ENCODE measurements at places on chromosomes 3 and 15. TPM values are rescaled to one million over a fixed set of nuclear protein-coding genes. Genes with fewer than 3 reads are reported as not detected.

- DNase-seq, result no peak
These were observed 12.1 kb downstream of the EDC3 start for GRCh38 chr15:74683758-74684157.

GRCh38 chr3:127102587-127102986 lies 90.3 kb upstream of the PRR23E start:
- DNase-seq, result no peak

Gene HRH1
- 2.6 TPM for total RNA-seq

DNA sequence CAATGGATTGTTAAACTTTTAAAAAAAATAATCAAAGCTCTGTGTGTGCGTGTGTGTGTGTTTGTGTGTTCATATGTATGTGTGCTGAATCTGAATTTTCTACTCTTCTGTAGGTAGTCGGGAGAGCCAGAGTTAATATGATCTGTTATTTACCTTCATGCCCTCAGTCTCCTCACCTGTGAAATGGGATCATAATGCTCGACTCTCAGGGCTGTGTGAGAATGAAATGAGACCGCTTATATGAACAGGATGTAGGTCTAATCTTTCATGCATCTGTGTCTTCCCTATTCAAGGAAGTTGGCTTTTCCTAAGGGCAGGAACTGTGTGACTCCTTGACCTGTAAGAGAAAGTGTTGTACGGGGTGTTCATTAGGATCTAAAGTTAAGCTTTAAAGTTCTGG lies 182.2 kb downstream of the RPLP1 start:
- no peak for DNase-seq

Gene ARL13B
- total RNA-seq, result 15.0 TPM

- no peak for DNase-seq
These were observed 193.1 kb upstream of the LPP start for GRCh38 chr3:187960820-187961219.

- DNase-seq, result no peak
These were observed 27.9 kb upstream of the TGFBR2 start for GRCh38 chr3:30578479-30578878.

- DNase-seq, result no peak
These were observed 85.8 kb downstream of the ANP32A start for GRCh38 chr15:68734881-68735280.

DNA sequence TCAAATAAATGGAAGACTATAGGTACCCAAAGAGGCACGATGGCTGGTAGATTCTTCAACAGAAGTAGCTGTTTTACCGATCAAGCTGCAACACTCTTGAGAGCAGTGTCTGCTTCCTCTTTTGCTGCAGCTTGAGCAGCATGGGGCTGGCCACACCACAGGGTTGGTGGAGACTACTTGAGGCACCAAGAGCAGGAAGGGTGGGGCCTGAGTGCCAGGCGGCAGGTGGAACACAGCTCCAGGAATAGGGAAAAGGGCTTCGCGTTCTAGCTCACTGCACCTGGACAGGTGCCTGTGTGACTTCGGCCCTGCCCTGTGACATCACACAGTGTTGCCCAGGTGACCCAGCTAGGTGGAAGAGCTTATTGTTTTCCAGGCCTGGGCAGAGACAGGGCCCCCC lies at the start of gene CCDC33:
Gene CCDC33 (plus strand): TSS at position 365 of the 400 bp plus-strand sequence. CDS start 394 bp downstream, outside the sequence.
- DNase-seq, result peak; percentile 95

DNA sequence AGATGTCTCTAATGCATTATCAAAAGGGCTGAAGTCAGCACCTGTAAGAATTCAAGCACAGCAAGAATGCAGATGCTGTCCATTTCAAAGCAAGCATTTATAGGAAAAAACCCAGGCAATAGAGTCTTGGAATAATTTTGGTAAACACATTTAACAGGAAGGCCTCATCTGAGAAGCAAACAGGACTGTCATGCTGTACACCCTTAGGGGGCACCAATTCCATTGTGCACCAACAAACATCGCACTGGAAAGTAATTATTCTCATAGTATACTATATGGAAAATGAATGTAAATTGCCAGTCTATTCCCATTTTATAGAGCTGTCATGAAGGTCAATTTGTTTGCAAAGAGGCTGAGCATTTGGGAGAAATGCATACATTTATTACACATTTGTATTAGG lies 247.3 kb upstream of the SUCLG2 start:
- DNase-seq, result no peak

GRCh38 chr15:65092911-65093792 lies 16.6 kb downstream of the KBTBD13 start:
- DNase-seq, result no peak

Gene GRIP2
- 0.40 TPM for total RNA-seq

Gene ACKR2
- 5.6 TPM for total RNA-seq

- DNase-seq, result no peak
These were observed 66.3 kb downstream of the NIPA2 start for GRCh38 chr15:22904736-22905135.

DNA sequence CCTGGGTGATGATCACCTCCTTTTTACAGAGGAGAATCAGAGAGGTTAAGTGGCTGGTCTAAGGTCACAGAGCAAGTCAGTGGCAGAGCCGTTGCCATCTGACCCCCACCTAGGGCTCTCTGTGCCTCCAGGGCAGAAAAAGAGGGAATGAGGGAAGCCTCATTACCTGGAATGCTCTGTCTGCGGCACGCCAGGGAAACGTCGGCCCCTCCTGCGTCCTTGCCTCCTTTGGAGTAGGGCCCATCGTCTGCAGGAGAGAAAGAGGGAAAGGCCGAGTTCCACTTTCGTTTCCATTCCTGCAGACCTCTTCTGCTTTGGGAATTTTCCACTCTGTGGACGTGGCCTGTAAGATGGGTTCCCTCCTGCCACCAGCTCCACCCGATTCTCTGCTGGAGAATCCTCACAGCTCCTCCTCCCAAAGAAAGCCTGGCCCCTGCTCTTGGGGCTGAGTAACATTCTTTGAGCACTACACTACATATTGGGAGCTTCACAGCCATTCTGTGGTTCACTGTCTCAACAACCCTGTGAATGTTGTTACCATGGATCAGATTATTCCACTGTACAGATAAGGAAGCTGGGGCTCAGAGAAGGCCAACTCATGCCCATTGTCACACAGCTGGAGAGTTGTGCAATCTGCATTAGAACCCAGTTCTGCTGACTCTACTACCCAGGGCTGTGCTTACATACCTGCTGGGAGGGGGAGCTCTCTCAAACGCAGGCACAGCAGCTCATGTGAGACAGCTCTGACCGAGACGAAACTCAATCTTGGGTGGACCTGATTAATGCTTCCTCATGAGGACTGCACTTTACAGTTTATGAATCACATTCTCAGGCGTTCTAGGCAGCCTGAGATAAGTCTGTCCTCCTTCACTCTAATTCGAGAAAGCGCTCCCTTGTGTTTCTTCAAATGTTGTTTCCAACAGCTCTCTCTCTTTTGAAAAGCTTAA lies 14.2 kb downstream of the GRIP2 start:
- DNase-seq, result no peak

- DNase-seq, result no peak
These were observed 195.1 kb upstream of the SLC2A2 start for GRCh38 chr3:171221597-171221996.

GRCh38 chr3:86563400-86563970 lies 427.5 kb downstream of the VGLL3 start:
- DNase-seq, result no peak

DNA sequence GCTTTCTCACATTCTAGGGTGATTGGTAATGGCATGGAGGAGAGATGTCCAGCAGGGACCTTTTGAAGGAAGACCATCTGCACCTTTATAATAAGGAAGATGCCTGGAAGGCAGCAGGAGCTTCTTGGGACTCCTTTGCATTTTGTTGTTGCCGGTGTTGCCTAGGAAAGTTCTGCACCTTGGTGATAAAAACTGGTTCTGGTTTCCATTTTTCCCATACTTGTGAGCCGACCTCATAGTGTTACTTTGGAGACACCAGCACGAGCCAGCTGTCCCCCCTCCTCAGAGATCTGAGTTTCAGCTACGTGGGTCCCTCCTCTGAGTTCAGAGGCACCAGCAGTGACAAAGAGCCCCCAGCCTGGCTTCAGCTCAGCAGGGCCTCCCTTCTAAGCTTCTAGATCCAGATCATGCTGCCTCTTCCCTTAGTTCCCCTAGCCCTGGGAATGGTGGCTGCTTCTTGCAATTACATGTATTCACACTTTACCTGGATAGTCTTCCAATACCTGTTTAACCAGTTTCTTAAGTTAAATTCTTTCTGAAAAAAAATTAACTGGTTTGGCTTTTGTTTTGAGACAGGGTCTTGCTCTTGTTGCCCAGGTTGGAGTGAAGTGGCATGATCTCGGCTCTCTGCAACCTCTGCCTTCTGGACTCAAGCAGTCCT lies 18.0 kb upstream of the FSTL1 start:
- DNase-seq, result peak; percentile 6

DNA sequence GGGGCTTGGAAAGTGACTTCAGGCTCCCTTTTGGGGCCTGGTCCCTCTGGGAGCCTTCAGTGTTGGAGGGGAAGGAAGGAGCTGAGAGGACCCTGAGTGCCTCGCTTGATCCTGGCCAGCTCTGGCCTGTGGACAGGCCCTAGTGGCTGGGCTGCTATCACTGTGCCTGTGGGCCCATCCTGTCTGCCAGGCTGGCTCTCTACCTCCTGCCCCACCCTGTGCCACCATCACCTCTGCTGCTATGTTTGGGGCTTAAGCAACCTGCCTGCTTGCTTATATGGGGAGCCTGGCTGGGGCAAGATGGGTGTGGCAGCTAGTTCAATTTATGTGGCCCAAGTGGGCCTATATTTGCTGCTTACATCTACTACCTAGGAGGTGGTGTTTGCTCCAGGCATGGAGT lies 7.1 kb downstream of the TEX264 start:
- no peak for DNase-seq

Gene MST1R
- total RNA-seq, result 3.5 TPM

Gene TRANK1
- 11.7 TPM for total RNA-seq

- peak; percentile 31 for DNase-seq
These were observed 135.4 kb downstream of the RAB11A start for GRCh38 chr15:66004618-66005262.

- no peak for DNase-seq
These were observed 56.3 kb downstream of the PLCL2 start for GRCh38 chr3:16940769-16941700.

DNA sequence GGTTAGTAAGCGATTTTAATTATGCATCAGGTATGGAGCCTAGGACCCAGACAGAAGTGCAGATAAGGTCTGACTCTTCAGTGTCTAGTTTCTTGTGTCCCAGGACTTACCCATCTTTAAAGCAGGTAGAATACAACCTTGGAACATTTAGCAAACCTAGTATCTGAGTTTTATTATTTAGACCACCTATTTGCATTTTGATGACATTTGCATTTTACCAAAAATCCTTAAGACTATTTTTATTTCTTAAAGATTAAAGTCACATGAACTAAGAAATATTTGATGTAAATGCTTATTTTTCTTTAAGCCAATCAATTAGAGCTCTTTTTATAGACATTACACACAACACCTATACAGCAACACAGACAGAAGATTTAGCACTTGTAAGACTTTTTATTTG lies 939.1 kb downstream of the OTOL1 start:
- DNase-seq, result no peak

DNA sequence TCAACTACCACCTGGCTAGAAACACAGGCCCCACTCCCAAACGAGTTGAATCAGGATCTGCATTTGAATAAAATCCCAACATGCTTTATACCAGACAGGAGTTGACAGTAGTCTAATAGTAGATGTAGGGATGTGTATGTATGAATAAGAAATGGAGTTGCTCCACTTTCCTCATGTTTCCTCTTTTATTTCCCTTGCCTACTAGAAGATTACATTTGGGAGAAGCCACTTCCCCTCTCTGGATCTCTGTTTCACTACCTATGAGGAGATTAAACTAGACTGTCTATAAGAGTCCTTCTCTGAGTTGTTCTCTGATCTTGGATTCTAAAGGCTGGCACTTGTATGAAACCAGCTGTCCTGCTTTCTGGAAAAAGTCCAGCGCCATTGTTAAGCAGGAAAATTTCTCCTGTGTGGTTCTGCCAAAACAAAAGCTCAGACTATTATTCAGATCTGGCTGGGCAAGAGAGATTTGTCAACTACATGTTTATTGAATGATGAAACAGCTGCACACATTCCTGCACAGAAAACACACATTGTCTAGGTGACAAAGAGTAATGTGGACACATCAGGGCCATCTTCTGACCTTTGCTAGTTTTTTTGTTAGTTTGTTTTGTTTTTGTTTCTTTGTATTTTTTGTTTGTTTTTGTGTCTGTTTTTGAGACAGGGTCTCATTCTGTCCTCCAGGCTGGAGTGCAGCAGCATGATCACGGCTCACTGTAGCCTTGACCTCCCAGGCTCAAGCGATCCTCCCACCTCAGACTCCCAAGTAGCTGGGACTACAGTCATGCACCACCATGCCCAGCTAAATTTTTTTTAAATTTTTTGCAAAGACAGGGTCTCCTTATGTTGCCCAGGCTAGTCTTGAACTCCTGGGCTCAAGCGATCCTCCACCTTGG lies 29.9 kb downstream of the ACP3 start:
- peak; percentile 43 for DNase-seq

DNA sequence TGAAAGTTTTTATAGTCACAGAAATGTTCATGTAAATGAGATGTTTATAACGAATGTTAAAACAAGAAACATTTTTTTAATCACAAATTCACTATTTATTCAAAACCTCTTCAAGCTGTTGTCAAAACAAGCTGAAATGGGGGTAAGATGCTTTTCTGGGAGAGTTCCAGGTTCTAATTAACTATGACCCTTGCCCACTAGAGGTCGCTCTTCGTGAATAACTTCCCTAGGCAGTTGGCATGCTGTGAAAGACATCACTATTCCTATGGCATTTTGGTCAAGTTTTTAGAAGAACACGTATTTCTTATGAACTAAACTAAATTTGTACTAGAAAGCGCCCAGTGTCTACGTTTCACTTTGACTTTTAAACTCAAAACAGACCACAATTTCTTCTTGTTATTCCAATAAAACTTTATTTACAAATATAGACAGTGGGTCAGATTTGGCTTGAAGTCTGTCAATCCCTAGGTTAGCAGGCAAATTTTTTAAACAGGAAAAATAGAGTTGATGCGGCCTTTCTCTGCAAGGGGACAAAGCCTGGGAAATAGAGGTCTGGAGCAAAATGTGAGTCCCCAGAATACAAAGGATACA lies 62.8 kb upstream of the CMTM8 start:
- DNase-seq, result no peak

Gene MYD88
- 20.5 TPM for total RNA-seq

Gene MESP1
- total RNA-seq, result not detected

GRCh38 chr3:35974872-35975271 lies 335.5 kb downstream of the ARPP21 start:
- DNase-seq, result no peak

Gene MUC13
- total RNA-seq, result not detected

- DNase-seq, result no peak
These were observed 117.8 kb upstream of the KCNH8 start for GRCh38 chr3:19030522-19030839.

GRCh38 chr3:29494305-29495036 lies 213.6 kb downstream of the RBMS3 start:
- no peak for DNase-seq

- no peak for DNase-seq
These were observed 44.8 kb downstream of the PDE8A start for GRCh38 chr15:85026304-85027032.
